ENCODE measurements at places on chromosomes 5 and 9.
A peak's percentile ranks its signal among the peaks of the same experiment; 100 is the strongest.

DNA sequence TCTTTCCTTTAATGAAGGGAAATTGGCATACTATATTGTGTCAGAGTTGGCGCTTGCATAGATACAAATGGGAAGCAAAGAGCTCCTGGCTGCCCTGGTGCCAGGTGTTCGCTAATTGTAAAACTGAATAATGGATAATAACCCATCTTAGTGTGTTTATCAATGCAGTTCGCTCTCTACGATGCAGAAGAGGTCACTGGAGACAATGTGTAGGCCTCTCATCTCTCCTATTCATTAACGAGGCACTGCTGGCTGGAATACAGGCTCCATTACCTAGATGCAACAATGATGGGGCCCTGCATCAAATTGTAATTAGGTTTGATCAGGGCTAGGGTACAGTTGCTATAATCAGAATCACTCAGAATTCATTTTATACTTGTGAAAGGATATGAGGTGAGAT lies 171.0 kb downstream of the RMI1 start:
- DNase-seq, result no peak

GRCh38 chr9:16959391-16959790 lies 88.9 kb upstream of the BNC2 start:
- no peak for DNase-seq

DNA sequence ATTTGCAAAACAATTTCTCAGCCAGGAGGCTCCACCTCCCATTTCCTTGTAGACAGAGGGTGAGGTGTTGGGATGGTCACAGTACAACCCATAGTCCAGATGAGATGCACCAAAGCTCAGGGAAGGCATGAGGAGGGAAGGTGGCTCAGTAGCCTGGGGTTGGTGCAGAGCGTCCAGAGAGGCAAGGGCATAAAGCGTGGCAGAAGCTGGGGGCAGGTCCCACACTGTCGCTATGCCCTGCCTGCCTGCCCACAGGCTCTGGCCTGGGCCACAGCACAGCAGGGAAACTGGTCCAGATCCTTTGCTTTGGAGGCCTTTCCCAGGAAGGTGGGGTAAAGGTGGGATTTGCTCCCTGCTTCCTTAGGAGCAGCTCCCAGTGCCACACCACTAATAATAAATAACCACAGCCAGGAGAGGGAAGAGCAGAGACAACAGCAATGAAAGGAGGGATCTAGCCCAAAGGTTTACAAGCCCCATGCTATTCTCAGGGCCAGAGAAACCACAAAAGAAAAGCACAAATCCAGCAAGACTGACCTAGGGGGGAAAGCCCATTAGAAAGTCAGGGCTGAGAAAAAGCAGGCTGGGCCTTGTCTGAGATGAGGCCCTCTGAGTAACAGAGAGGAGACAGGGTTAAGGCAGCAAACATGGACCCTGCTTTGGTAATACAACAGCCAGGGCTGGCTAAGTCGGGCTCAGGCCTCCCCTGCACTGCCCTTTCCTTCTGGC lies 27.2 kb downstream of the PCDHGC5 start:
- DNase-seq, result no peak

DNA sequence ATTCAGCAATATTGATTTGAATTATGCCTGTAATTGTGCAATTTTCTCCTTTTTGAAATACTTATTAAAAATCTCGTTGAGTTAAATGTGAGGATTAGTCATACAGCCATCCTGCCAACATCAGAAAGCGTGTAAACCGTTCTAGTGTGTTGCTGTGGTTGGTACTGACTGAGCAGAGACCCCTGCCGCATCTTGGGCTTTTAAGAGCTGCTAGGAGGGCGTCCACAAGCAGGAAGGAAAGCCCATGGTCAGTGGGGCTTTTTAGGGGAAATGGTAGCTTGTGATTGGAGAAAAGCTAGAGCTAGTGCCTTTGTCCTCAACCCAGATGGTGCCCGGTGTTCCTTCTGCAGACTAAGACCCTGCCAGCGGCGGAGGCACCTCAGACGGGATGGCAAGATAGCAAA lies 1.3 kb downstream of the SDHA start:
- DNase-seq, result peak; percentile 2

- no peak for DNase-seq
These were observed 87.6 kb upstream of the IL33 start for GRCh38 chr9:6128030-6128429.

DNA sequence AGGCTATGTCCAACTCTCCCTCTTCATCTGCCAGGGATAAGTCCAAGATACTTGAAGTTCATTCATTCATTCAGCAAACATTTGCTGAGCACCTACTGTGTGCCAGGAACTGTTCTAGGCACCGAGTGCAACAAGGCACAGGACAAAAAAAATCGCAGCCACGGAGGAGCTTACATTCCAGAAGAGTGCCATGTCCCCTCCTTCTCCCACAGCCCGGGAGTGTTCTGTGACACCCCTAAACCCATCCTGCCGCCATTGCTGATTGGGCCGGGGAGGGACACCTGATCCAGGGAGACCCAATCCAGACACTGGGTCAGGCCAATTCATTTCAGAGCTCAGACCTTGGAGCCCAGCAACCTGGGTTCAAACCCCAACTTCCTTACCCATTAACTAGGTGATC lies 58.1 kb upstream of the NEURL1B start:
- DNase-seq, result no peak

DNA sequence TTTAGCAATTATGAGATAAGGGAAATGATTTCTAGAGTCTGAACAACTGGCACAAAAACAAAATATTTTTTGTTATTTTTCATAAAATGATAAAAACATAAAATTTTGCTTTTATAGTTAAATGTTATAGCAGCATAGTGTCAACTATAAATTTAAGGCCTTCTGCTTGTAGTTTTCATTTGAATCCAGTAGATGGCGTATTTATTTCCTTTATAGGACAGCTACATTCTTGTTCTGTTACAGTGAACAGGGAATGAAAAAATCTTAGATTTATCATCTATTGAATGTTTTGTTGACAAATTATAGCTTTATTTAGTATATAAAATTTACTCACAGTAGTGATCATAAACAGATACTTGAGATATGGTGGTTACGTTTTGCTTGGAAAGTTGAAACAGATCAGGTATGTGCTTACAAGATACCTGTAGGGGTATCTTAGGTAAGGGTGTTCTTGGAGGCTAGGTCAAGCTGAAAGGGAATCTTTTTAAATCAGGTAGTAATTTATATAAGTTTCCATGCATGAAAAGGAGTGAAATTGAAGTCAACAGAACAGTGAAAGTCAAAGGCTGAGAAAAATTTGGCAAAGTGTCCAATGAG lies 239.3 kb upstream of the GRIN3A start:
- peak; percentile 14 for DNase-seq

DNA sequence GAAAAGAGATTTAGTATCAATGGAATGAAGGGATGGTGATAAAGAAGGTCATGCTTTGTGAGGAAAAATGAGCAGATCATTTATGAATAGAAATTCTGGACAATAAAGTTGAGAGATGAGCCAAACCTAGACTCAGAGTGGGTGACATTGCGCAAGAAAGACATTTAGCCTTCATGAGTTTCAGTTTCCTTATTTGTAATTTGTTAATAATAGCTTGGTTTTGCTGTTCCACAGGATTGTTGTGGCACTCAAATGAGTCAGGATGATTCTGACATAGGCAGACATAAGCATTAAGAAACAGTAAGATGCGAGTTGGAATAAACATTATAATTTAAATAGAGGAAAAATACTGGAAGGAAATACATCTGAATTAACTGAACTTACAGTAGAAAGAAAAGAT lies 34.8 kb downstream of the ITGA2 start:
- peak; percentile 76 for DNase-seq

DNA sequence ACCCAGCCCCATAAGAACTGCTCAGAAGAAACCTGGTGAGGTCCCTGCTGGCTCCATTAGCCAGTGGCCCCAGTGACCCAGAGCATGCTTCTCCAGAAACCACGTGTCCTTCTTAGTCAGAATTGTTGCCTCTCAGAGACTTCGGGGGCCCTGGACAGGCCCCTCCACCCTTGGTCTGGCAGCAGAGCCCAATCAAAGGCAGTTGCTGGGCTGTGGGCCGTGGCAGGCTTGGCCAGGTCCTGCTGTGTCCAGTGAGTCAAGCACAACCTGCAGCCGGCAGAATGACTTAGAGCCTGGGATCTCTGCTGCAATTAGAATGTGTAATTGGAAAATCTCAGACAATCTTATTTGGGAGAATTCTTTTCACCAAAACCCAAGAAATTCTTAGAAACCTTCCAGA lies 502.0 kb upstream of the KLF4 start:
- no peak for DNase-seq

DNA sequence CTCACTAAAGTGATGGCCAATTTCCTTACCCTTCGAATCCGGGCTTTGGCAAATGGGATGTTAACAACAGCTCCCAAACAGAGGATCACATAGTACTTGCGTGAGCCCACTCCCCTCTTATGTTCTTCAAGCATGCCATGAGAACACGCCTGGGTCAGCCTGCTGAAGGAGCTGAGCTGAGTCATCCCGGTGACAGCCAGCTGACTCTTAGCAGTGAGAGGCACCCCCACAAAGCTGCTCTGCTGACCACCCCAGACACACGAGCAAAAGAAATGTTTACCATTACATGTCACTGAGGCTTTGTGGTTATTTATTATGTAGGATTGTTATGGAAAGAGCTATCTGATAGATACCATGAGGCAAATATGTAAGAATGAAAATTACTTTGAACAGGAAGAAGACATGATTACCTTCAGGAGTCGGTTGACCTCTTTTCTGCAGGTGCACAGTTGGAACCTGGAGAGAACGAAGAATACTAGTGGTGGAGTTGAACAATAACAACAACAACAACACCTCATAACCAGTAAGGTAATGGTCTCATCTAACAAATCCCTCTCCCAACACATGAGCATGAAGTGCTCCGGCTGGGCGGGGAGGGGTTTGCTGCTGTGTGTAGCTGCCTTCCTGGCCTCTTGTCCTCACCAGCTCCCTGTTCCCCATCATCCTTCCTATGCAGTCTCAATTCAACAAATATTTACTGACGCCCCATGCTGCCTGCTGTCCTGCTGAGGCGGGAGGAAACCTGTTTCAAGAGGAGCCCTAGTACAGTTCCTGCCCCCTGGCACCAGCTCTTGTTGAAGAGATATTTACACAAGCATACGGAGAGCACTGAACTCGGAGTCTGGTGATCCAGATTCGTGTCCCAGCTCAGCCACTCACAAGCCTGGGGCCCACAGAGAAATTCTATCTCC lies 69.4 kb upstream of the LHFPL2 start:
- DNase-seq, result no peak

DNA sequence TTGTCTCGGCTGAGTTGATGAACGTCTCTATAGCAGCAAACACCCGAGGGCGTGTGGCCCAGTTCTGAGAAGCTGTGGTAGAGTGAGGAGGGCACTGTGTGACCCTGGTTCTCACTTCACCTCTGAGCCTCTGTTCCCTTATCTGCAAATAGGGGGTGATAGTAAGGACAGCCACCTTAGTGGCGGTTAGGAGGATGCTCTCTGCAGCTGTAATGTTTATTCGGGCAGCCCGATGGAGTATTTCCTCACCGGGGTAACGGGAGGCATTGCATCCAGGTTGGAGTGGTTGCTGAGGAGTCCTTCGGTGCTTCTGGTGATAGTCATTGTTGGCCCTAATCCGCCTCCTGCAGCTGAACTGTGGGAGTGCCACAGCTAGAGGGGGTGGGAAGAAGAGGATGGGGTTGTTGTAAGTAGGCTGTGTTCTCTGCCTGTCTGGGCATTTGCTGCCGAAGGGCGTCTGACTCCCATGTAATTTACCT lies 13.9 kb downstream of the PRRC2B start:
- no peak for DNase-seq

GRCh38 chr5:129718471-129719090 lies 29.3 kb upstream of the MINAR2 start:
- no peak for DNase-seq

- DNase-seq, result no peak
These were observed 18.0 kb upstream of the CTSL start for GRCh38 chr9:87707805-87708506.

DNA sequence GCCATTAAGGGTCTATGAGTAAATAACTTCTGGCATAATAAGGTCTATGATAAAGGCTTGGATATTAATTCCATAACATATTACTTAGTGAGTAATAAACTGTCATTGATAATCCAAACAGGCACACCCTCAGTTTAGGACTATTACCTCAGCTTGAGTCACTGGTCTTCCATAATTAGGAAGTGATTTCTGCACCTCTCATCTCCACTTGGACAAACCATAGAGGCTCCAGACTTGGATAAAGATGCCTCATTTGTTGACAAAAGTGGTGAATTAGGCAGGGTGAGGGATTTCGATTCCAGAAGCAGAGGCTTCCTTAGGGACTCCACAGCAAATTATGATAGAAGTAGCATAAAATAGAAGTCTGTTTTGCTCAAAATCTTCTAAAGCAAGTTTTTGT lies 127.5 kb upstream of the MTAP start:
- DNase-seq, result no peak

- no peak for DNase-seq
These were observed 29.3 kb downstream of the SEMA5A start for GRCh38 chr5:9516591-9516990.

DNA sequence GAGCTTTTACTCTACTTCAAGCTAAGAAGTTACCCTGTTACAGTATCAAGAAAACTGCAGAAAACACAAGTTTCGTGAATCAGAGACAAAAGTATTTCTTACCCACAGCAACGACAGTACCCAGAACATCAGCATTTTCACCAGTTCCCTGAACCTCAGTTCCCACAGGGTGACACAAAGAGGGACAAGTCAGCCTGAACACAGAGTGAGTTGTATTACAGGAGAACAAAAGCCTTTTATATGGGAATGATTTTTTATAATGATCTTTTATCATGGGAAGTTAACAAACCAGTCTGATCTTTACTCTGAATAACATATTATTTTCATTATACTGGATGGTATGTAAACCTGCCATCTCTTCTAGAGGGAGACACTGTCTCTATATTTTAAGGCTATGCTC lies 139.0 kb upstream of the ITGA1 start:
- no peak for DNase-seq

GRCh38 chr5:108521011-108521700 lies 139.3 kb upstream of the FBXL17 start:
- no peak for DNase-seq

- DNase-seq, result no peak
These were observed 58.1 kb downstream of the ROR2 start for GRCh38 chr9:91891915-91892314.

GRCh38 chr5:133147411-133147810 lies 95.6 kb downstream of the HSPA4 start:
- no peak for DNase-seq

DNA sequence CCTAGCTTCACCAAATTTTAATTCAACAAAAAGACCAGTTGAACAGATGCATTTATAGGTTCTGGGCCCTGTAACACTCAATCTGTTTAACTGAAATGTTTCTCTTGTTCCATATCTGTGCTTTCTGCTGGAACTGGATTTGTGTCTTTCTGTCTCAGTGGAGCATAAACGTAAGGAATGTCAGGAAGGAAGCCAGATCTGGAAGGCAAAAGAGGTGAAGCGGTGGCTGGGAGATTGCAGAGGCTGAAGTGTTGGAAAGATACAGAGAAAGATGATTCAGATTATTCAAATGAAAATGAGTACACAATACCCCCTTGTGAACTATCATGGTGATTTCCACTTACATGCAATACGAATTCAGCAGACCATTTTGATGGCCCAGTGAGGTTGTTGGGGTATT lies 406.8 kb downstream of the BRINP1 start:
- no peak for DNase-seq

- no peak for DNase-seq
These were observed 9.1 kb downstream of the ZNF300 start for GRCh38 chr5:150895431-150896428.

GRCh38 chr5:143896516-143896915 lies 84.6 kb downstream of the HMHB1 start:
- no peak for DNase-seq

- no peak for DNase-seq
These were observed 244.8 kb upstream of the IRX2 start for GRCh38 chr5:2996248-2996647.

Data from AML-193 (cell line).